ENCODE measurements at places on chromosomes 5 and 9.

DNA sequence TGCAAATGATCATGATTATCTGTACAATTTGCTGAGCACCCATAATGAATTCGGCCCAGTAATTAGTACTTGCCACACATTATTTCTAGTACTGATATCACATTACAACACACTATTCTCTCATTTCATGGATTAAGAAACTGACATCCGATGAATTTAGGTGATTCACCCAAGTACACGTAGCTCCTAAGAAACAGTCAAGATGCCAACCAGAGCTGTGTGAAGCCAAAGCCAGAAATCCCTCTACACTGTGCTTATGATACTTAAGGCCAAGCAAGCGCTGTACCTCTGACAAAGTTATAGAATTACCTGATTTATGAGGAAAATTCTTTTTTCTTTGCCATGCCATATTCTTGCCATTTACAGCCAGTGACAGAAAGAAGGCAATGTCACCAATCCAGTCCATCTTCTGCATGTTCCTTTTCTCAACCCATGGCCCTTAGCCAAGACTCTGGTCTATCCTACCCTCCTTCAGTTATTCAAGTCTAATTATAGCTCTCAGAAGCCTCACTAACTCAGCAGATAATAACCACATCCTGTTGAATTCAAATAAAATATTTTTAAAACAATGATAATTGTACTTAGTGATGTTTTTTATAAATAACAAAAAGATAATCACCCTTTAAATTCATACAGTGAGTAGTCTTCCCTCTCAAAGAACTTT, 74.3 kb upstream of the PTGER4 start:
- DNase-seq, result no peak

DNA sequence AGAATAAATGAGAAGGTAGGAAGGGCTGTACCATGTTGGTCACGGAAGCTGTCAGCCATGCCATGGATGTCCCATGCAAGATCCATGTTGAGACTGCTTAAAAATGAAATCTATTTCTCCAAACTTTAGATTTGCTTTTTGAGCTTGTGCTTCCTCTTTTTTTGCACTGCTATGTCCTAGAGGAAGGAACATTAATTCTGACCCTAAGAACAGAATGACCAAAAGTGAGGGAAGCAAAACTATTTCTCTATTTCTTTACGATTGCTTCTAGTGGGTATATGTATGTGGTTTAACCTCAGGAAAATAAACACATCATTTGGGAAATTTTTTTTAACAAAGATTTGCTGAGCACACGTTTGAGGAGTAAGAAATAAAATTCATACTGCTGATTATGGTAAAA, 84.6 kb downstream of the USP20 start:
- DNase-seq, result no peak

DNA sequence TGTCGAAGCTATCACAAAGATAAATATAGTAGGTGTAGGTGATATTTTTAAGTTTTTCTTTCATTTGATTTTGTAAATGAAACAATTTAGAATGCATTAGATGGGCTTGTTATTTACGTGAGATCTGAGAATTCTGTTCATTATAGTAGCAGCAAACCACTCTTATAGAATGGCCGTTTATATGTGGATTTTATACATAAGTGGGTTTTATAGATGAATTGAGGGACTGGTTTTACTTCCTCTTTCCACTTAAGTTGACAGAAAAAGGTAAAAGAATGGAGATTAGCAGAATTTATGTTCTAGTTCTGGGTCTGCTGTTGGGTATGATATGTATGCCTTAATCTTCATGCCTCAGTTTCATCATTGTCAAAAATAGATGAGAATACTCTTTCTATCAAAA, 5.6 kb downstream of the RMI1 start:
- no peak for DNase-seq

GRCh38 chr5:14665949-14666348, 1.4 kb downstream of the OTULIN start:
- no peak for DNase-seq

- DNase-seq, result no peak
Measured at GRCh38 chr9:95058121-95058785, 259.3 kb downstream of the FANCC start.

DNA sequence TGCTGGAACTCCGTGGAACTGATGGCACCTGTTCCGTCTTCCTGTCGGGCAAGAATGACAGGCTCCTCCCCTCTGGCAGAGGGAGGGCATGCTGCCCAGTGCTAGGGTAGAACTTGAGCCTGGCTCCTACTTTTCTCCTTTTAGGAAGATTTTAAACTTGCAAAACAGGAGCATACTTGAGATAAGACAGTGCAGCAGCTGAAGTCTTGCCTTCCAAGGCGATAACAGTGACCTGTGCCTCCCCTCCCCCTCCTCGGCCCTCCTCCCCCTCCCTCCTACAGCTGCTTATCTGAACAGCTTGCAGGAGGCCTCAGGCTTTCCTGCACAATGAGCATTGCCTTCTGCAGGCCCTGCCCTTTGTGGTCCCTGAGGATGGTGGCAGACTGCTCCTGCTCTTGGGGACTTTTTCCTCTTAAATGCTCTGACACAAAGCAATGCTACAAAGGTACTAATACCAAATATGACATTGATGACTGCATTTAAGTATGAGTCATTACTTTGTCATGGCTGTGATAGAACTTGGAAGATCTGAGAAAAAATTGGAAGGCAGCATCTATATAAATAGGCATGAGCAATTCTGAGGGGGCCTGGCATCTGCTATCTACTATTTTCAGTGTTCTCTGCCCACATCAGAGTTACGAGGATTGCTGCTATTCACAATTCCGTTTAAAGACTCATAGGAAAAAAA, 2.0 kb downstream of the GADD45G start:
- no peak for DNase-seq

- DNase-seq, result no peak
Measured at GRCh38 chr5:134444941-134445471, 33.3 kb upstream of the CDKN2AIPNL start.

- no peak for DNase-seq
Measured at GRCh38 chr9:121206516-121207370, 5.1 kb upstream of the RAB14 start.

DNA sequence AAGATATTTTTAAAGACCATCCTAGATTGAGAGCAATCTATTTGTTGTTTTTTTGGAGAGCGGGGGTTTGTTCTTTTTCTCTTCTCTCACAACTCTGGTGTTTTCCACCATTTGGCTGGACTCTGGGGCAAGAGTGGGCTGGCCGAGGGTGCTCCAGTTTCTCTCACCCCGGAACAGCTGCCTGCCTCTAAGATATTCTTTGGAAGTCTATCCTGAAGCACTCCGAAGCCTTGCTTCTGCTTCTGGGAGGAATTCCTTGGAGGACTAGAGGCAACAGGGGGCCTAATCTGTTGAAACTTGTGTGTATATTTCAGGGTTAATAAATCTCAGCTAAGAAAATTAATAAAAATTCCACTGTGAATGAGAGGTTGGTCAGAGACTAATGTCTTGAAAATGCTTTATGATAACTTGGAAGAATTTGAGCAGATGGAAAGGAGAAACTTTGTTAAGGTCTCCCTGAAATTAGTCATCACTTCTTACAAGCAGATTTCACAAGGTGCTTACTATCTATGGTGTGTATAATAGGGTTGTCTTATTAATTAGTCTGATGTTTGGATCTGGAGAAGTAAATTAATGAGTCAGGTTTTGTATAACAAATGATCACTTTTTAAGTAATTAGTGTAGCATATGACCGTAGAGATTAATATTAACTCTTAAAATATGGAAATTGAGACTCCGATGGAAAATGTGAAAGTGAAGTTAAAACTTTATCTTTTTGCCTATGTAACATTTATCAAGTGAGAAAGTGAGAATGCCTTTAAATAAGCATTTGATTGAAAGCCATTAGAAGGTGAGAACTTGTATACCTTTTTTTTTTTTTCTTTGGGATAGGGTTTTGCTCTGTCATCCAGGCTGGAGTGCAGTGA, 4.0 kb downstream of the MAN2A1 start:
- no peak for DNase-seq

DNA sequence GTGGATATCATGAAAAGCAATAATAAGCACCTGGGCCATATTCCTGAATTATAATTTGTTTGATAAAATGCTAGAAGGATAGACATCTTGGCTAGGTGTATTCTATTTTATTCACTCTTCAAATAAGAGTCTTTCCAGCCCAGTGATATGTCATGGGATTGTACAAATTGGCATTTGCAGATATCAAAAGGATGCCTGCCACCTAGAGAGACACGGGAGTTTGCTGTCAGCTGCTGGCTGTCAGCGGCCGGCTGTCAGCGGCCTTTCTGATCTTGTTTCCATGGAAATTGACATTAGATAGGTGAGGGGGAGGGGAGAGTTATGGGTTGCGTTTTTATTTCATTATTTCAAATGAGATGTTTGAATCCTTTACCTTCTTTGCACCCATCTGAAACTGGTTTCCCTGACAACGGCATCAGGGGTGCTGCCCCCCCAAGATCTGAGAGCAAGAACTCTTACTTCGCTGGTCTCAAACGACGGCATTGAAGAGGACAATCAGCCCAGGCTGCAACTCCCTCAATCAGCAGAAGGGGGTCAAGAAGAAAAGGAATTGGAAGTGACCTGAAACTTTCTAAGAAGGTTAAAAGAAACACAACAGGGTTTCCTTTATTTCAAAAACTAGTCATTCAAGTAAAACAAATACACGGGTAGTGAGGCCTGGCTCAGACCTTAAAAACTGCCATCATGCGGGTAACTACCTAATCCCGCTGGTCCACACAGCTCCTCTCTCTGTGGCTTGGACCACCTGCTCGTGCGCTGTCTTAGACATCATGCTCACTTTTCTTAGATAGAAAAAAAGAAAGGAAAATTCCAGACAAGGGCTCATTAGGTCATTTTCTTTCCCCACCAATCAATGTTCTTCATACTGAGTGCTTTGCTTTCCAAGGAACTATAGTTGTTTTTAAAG, 115.7 kb downstream of the TLE1 start:
- DNase-seq, result no peak

- no peak for DNase-seq
Measured at GRCh38 chr9:16207161-16207560, 654.3 kb downstream of the CCDC171 start.

GRCh38 chr9:109498195-109499092, at the start of gene PTPN3:
Gene PTPN3, minus strand, starts transcription at chr9:109498307. Its CDS starts 34,873 bp downstream, at chr9:109463434.
- DNase-seq, result no peak

GRCh38 chr5:178466342-178466741, 123.9 kb downstream of the COL23A1 start:
- DNase-seq, result no peak

- DNase-seq, result no peak
Measured at GRCh38 chr5:17907094-17907493, 272.8 kb downstream of the TAF11L14 start.

DNA sequence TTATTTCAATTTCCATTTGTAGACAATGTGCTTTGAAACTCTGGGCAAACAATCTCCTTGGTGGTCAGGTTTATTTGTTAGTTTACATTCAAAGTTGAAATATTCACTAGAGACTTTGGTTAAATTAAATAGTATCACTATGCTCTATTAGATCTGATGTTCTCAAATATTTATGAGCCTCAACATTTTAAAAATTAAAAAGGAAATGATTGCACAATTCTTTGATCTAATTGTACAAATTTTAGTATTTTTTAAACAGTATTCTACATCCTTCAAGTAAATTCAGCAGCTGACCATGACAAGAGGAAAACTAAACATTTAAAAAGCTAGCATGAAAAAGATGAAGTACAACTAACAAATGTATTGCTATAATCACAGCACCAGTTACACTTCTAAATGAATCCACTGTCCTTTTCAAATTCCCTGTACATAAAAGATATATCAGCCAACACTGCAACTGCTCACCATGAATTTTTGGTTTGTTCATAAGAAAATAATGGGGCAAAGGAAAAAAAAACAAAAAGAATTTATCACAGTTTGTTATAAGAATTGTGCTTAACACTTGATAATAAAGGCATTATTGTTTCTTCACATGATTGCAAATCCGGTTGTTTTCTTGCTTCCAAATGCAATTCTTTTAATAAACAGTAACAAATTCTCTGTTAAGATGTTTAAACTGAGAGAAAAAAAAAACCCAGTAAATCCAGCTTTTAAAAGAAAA, 10.7 kb downstream of the SETD9 start:
- no peak for DNase-seq

- DNase-seq, result no peak
Measured at GRCh38 chr5:124056326-124056990, 544.5 kb downstream of the CSNK1G3 start.

DNA sequence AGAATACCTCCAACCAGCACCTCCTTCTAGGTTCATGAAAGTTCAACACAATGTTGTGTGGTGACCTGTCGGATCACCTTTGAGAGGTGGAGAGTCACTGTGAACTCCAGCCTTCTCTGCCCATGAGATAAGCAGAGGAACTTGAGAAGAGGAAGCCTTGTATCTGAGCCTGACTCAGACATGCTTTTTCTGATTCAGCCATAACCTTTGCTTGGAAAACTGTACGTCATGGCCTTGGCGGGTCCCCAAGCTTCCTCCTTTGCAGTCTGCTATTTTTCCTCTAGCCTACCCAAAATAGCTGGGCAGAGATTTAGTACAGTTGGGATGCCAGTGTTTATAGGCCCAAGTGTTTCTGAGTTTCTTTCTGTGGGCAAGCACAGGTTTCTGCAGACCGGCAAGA, 274.7 kb downstream of the CETN3 start:
- peak; percentile 24 for DNase-seq

DNA sequence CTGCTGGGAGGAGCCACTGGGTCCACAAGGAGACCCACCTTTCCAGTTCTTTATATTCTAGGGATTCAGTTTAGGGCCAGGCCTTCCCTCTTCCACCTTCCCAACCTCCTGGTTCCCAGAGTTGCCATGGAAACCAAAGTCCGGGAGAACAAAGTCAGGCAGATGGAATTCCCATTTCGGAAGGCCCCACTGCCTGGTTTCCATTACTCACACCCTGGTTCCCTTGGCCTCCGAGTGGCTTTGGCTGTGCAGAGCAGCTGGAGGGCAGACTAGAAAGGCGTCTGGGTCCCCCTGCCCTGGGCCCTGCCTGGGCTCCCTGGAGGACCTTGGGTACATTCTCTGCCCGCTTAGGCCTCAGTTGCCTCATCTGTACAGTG, 136.1 kb downstream of the RGS3 start:
- DNase-seq, result peak; percentile 76

DNA sequence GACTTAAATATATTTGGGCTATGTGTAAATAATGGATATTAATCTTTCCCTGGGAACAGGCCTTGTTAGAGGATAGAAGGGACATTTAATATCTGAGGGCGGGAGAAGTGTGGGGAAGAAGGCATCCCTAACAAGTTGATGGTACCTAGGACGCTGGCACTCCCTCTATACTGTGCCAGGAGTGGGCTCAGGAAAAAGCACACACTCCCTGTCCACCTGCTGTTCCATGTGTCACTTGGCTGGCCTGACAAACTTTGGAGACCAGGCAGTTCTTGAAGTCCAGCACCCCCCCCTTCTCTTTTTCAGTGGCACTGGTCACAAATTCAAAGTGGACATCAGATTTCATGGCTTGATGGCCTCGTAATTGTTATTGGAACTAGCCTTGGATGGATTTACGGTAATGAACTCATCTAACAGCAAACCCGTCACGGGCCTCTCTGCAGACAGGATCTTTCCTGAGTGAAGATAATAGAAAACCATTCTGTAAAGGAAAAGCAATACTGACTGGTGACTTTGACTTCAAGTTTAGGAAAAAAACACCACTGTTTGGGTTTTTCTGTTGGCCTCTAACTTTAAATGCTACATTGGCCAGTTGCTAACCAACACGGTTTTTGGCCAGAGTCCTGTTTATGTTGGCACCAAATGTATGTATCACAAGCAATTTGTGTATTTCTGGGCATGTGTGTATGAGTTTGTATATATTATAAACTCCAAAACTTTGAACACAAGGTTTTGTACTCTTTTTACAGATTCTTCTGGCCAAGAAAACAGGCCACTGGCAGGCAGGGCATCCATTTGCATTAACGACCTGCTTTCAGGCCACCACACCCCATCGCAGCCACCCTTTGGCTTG, 552.6 kb downstream of the CCDC171 start:
- no peak for DNase-seq

GRCh38 chr9:133149130-133150015, 14.3 kb downstream of the GBGT1 start:
- DNase-seq, result peak; percentile 65

- no peak for DNase-seq
Measured at GRCh38 chr5:146770546-146770945, 108.0 kb downstream of the PPP2R2B start.
